ENCODE measurements at places on chromosomes 4 and X. TPM values are rescaled to one million over a fixed set of nuclear protein-coding genes. Genes with fewer than 3 reads are reported as not detected.

SLC26A1 gene
- total RNA-seq, result not detected

WDR44 gene
- 16.3 TPM for total RNA-seq

ARHGAP6 gene
- 5.2 TPM for total RNA-seq

GPR78 gene
- 0.62 TPM for total RNA-seq

STARD8 gene
- 8.7 TPM for total RNA-seq

RBM41 gene
- total RNA-seq, result 14.7 TPM

CXCL5 gene
- 0.25 TPM for total RNA-seq

ZNF630 gene
- total RNA-seq, result 1.5 TPM

MAGEA8 gene
- total RNA-seq, result not detected

RS1 gene
- not detected for total RNA-seq

CLGN gene
- total RNA-seq, result 29.0 TPM

USP17L21 gene
- total RNA-seq, result not detected

EREG gene
- 0.11 TPM for total RNA-seq

HS6ST2 gene
- 0.25 TPM for total RNA-seq

ASMT gene
- not detected for total RNA-seq

CCNG2 gene
- 32.6 TPM for total RNA-seq

MAGED2 gene
- total RNA-seq, result 170 TPM

BRCC3 gene
- 14.4 TPM for total RNA-seq

SLC9B1 gene
- total RNA-seq, result 0.87 TPM

PAGE2B gene
- total RNA-seq, result not detected

GAGE12F gene
- total RNA-seq, result not detected

SSX2B gene
- total RNA-seq, result not detected

DUSP21 gene
- not detected for total RNA-seq

FGG gene
- not detected for total RNA-seq

SLC49A3 gene
- total RNA-seq, result 1.00 TPM

MSANTD1 gene
- 0.33 TPM for total RNA-seq

TRIM75 gene
- total RNA-seq, result not detected

EFHC2 gene
- 0.50 TPM for total RNA-seq

CHRDL1 gene
- total RNA-seq, result 1.2 TPM

CHST7 gene
- 8.7 TPM for total RNA-seq

ODAM gene
- total RNA-seq, result not detected

MTNR1A gene
- not detected for total RNA-seq

HTN1 gene
- total RNA-seq, result not detected
